Thyroid gland (tissue), 4 donors: ENCODE measurements at places on chromosomes 13 and 19. TPM values are rescaled to one million over a fixed set of nuclear protein-coding genes. Genes with fewer than 3 reads are reported as not detected.

DNA sequence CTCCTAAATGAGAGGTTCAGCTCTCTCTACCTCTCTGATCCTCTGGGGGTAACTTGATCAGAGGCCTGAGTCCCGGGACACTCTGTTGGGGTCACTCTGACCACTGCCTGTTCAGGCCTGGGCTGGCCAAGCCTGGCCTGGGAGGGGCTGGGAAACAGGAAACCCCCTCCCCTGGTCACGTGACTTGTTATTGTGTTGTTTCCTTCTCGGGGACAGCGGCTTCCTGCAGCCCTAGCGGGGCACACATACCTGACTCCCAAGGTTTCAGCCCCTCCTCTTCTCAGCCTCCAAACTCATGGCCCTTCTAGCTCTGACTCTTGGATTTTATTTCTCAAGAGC is at the start of gene USHBP1:
Gene USHBP1, minus strand, starts transcription at position 105 of the 339 bp plus-strand sequence. CDS start 446 bp downstream, outside the sequence.
- peak within 1 kb of the TSS; percentile 48 for H3K27ac ChIP-seq
- peak; percentile 16 for DNase-seq
- peaks cover 5% of the 10 kb centered on the region for H3K4me1 ChIP-seq
- H3K4me3 ChIP-seq: no peak within 1 kb of the TSS
- no peaks in the 10 kb centered on the region for H3K27me3 ChIP-seq

- peak; percentile 55 for DNase-seq
- peak overlapping the region; percentile 45 for H3K4me3 ChIP-seq
- no peaks in the 10 kb centered on the region for H3K27me3 ChIP-seq
- H3K36me3 ChIP-seq: no peaks in the 10 kb centered on the region
- peaks cover 3% of the 10 kb centered on the region for H3K4me1 ChIP-seq
- peak overlapping the region; percentile 75 for H3K27ac ChIP-seq
These were observed 32.4 kb downstream of the GJA3 start for GRCh38 chr13:20128459-20128931.

GRCh38 chr19:28363254-28363653 is 849.7 kb downstream of the UQCRFS1 start:
- no peak for DNase-seq
- H3K27me3 ChIP-seq: no peaks in the 10 kb centered on the region
- H3K4me1 ChIP-seq: no peaks in the 10 kb centered on the region
- no peaks in the 10 kb centered on the region for H3K36me3 ChIP-seq
- H3K27ac ChIP-seq: no peak overlapping the region

DNA sequence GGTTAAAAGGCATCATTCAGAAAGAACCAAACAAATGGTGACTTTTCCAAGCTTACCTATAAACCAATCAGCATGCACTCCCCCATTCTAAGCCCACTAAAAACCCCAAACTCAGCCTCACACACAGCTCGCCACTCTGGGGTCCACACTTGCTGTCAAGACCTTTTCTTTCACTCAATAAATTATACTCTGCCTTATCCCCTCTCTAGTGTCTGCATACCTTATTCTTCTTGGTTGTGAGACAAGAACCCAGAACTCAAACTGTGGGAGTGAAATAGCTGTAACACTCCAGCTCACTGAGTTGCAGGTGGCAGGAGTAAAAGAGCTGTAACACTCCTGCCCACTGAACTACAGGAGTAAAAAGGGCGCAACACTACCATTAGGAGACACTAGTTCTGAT is 559.0 kb downstream of the TBC1D4 start:
- H3K4me3 ChIP-seq: no peak overlapping the region
- H3K27ac ChIP-seq: no peak overlapping the region
- no peaks in the 10 kb centered on the region for H3K36me3 ChIP-seq
- no peaks in the 10 kb centered on the region for H3K27me3 ChIP-seq
- no peak for DNase-seq

DNA sequence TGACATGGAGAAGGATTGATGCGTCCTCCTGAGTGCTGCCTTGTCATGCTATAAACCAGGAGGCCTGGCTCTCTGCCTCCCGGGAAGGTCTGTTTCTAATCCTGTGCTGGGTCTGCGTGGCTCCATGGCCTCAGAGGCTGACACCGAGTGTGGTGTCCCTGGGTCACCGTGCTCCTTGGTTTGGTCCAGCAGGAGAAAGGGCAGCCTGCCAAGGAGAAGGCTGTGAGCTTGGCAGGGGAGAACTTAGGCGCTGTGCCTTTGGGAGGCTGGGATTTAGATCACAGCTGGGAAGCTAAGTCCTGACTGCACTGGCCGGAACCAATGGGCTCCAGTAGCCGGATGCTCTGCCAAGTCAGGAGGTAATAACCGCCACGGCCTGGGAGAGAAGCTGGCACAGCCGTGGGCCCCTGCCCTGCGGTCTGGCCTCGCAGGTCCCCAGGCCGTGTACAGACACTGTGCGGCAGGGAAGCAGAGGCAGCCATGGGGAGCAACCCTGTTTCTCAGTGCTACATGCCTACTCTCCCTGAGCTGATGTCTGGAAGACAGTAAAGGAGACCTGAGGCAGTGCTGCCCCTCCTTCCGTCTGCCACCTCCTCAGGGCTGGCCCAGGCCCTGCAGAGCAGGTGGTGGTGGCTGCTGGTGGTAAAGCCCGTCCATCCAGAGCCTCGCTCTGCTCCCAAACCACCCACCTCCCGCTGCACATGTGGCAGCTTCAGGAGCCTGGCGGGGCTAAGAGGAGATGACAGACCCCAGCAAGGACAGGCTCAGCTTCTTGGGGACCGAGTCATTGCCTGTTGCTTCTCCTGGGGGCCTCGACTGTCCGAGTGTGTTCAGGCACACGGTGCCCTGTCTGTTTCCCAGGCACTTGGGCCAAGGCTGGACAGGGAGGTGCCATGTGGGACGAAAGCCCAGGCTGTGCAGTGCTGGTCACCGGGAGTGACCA is 44.9 kb downstream of the C13orf46 start:
- H3K4me1 ChIP-seq: peaks cover 24% of the 10 kb centered on the region
- DNase-seq: peak; percentile 92
- no peaks in the 10 kb centered on the region for H3K36me3 ChIP-seq
- H3K4me3 ChIP-seq: no peak overlapping the region
- peak overlapping the region; percentile 7 for H3K27ac ChIP-seq

GRCh38 chr19:39499932-39500331 is 1.2 kb downstream of the DLL3 start:
- no peak overlapping the region for H3K27ac ChIP-seq
- H3K4me1 ChIP-seq: peaks cover 24% of the 10 kb centered on the region
- no peaks in the 10 kb centered on the region for H3K36me3 ChIP-seq
- peaks cover 12% of the 10 kb centered on the region for H3K27me3 ChIP-seq
- DNase-seq: no peak

- peaks cover 10% of the 10 kb centered on the region for H3K36me3 ChIP-seq
- H3K4me1 ChIP-seq: peaks cover 11% of the 10 kb centered on the region
- H3K27ac ChIP-seq: peak within 1 kb of the TSS; percentile 5
- peak within 1 kb of the TSS; percentile 34 for H3K4me3 ChIP-seq
These were observed at the start of gene SCN1B for GRCh38 chr19:35030257-35031071. Gene SCN1B, plus strand, starts transcription at chr19:35030470. Its CDS starts 351 bp downstream, at chr19:35030821.

DNA sequence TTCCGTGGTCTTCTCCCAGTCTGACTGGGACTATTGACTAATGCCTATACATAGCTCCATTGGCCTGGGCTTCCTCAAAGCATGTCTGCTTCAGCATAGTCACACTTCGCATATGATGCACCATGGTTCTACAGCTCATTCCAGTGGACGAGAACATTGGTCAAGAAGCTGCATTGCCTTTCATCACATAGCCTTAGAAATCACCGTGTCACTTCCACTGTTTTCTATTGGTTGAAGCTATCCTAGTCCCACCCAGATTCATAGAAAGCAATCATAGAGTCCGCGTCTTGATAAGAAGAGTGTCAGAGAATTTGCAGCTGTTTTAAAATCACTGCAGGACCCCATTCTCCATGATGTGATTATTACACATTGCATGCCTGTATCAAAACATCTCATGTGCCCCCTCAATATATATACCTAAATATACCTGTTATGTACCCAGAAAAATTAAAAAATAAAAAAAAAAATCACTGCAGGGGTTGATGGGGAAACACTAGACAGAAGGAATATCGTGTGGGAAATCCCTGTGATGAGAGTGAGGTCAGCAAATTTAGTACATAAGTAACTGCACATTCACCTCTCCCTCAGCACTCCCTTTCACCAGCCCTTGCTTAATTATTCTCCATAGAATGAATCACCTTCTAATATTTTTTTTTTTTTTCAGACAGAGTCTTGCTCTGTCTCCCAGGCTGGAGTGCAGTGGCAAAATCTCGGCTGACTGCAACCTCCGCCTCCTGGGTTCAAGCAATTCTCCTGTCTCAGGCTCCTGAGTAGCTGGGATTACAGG is 2.2 kb upstream of the ARHGAP33 start:
- no peak overlapping the region for H3K27ac ChIP-seq
- H3K4me1 ChIP-seq: peaks cover 7% of the 10 kb centered on the region
- no peaks in the 10 kb centered on the region for H3K36me3 ChIP-seq
- H3K27me3 ChIP-seq: no peaks in the 10 kb centered on the region

DNA sequence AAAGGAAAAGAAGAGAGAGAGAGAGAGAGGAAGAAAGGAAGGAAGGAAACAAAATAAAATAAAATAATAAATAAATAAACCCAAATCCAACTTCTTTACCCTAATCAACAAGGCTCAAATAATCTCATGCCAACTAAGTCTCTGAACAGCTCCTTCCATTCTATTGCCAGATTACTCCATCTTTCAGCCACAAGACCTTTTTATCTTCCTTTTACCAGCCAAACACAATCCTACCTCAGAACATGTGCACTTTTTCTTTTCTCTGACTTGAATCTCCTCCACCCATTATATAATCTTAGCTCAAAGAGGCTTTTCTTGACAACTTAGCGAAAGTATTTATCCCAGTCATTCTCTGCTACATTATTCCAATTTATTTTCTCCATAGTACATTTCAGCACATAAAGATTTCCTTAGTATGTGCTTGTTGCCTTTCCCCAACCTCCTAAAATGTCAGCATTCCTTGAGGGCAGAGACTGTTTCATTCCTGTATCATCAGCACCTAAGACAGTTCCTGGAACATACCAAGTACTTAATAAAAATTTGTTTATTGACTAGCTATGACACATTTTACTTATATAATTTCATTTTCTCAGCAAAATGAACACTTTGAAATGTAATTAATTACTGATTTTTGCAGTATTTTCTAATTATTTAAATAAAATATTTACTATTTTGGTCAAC is 33.5 kb upstream of the USPL1 start:
- H3K27ac ChIP-seq: no peak overlapping the region
- no peak for DNase-seq
- H3K27me3 ChIP-seq: no peaks in the 10 kb centered on the region
- no peaks in the 10 kb centered on the region for H3K36me3 ChIP-seq

GRCh38 chr13:31905961-31906360 is 125.6 kb upstream of the FRY start:
- no peaks in the 10 kb centered on the region for H3K4me1 ChIP-seq
- H3K36me3 ChIP-seq: no peaks in the 10 kb centered on the region
- no peak overlapping the region for H3K27ac ChIP-seq
- H3K4me3 ChIP-seq: no peak overlapping the region

DNA sequence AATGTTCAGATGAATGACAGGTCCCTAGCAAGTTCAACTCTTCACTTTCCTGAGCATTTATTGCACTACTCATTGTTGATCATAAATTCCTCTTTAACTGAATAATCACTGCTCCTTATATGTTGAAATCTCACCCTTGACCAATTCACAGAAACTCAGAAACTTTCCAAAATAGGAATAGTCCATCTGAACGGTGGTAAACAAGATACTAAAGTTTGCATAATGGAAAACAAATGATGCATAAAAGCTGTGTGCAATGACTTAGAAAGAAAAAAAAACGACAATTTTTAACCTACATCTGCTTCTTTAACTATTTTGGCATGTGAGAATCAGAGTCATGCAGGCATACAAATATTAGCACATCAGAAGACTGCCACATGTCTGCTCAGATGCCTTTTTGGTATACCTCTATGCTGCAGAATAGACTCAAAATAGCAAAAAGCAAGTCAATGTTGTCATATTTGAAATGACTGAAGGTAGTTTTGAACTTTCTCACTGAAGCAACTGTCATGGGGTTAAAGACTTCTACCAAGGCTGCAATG is 34.8 kb downstream of the SLC10A2 start:
- no peak overlapping the region for H3K27ac ChIP-seq
- H3K4me1 ChIP-seq: no peaks in the 10 kb centered on the region
- H3K36me3 ChIP-seq: no peaks in the 10 kb centered on the region
- H3K4me3 ChIP-seq: no peak overlapping the region

DNA sequence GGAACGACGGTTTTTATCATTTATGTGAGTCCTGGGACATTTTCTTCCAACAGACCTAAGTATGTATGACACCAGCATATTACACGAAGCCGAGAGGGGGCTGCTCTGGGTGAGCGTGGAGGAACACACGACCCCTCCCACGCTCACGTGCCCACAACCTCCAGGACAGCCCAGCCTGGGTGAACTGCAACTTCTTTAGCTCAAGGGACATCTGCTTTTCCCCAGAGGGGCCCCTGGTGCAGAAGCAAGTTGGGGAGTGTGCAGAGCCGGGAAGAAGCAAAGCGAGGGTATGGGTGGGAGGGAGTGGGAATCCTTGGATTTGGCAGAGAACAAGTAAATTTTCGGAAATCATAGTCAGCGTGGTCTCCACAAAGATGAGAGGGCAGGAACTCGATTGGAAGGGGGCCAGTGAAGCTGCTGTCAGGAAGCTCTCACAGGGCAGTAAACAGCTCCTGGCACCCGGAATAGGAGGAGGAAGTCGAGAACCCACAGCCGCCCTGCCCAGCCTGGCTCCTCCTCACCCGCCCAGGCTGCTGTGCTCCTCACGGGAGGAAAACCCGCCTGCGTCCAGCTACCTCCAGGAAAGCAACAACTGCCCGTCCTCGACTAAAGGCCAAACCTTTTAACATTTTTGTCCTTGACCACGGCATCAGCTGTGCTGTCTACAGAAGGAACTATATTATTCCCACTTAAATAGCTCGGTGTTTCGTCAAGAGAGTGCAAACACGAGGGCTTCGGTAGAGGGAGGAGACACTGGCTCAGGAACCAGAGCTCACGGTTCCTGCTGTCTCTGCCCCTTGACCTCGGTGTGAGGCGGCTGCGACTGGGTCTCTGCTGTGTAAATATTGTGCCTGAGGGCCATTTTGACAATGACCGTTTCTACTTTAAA is 17.2 kb upstream of the CFAP97D2 start:
- no peak overlapping the region for H3K4me3 ChIP-seq
- no peak for DNase-seq
- H3K27ac ChIP-seq: no peak overlapping the region
- peaks cover 7% of the 10 kb centered on the region for H3K4me1 ChIP-seq
- H3K36me3 ChIP-seq: no peaks in the 10 kb centered on the region

DNA sequence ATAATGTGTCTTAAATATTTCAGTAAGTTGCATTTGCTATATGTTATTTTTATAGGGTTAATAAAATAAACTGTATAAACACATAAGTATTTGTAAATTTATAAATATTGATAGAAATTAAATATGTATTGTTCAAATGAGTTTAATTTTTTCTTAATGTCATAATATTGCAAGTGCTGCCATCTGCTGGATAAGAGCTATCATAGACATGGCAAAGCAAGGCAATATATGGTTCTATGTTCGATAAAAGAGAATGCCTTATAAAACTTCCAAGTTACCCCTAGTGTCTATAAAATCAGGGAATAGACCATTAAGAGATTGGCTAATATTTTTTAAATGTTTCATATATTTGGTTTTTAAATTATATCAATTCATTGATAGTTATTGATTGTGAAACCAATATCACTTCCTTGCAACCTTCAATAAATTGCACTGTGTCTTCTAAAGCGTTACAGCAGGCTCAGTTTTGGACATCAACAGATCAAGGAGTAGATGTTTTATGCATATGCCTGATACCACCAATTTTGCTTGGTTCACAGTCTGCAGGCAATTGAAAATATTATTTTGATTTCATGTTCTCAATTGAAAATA is 29.0 kb upstream of the SLITRK6 start:
- H3K27me3 ChIP-seq: no peaks in the 10 kb centered on the region
- no peak for DNase-seq
- no peak overlapping the region for H3K27ac ChIP-seq
- H3K36me3 ChIP-seq: no peaks in the 10 kb centered on the region
- H3K4me1 ChIP-seq: no peaks in the 10 kb centered on the region

The PRX gene
- 11.6 TPM for total RNA-seq

The CYP2F1 gene
- total RNA-seq: not detected
